ENCODE measurements at places on chromosomes 1 and 21.

- DNase-seq = no peak
These were observed 48.3 kb upstream of the LAMC2 start for GRCh38 chr1:183137782-183138181.

GRCh38 chr1:31416101-31416736 lies 3.2 kb downstream of the SERINC2 start:
- no peak for DNase-seq

GRCh38 chr1:40396420-40396819 lies 22.9 kb downstream of the SMAP2 start:
- no peak for DNase-seq

- no peak for DNase-seq
These were observed 63.7 kb upstream of the ABCG1 start for GRCh38 chr21:42155045-42155855.

- no peak for DNase-seq
These were observed 8.8 kb downstream of the PIGR start for GRCh38 chr1:206937425-206937824.

GRCh38 chr21:45140346-45140940 lies 66.1 kb downstream of the ADARB1 start:
- DNase-seq = peak; percentile 82

DNA sequence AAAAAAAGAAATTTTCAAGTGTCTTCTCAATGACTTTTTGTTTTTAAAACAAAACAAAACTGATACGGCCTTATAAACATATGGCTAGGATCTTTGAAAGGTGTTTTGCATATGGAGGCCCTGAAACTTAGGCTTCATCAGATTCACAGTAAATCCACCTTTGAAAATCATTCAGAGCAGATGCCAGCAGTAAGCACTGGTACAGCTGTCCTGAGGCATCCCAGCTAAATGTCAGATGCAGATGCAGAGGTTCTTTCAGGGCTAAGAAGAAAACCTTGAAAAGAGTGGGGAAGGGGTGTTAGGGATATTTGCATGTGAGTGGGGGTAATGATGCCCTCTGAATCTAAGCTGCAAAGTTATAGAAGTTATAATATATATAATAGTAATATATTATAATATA lies 56.2 kb upstream of the GNG12 start:
- no peak for DNase-seq

DNA sequence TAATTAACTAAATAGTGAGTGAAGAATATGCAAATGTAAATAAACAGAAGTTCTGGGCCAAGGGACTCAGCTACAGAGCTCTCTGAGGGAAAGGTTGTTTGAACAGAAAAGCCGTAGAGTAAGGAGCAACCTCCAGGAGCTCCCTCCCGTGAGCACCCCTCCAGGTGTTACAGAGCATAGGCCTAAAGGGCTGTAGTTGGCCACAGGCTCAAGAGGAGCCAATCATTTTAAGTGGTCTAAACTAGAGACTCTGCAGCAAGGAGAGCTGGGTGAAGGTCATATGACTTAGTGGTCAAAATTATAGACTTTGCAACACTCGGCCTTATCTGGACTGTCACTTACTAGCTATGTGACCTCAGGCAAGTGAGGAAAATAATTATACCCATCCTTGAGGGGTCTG lies 19.1 kb upstream of the RXRG start:
- no peak for DNase-seq

DNA sequence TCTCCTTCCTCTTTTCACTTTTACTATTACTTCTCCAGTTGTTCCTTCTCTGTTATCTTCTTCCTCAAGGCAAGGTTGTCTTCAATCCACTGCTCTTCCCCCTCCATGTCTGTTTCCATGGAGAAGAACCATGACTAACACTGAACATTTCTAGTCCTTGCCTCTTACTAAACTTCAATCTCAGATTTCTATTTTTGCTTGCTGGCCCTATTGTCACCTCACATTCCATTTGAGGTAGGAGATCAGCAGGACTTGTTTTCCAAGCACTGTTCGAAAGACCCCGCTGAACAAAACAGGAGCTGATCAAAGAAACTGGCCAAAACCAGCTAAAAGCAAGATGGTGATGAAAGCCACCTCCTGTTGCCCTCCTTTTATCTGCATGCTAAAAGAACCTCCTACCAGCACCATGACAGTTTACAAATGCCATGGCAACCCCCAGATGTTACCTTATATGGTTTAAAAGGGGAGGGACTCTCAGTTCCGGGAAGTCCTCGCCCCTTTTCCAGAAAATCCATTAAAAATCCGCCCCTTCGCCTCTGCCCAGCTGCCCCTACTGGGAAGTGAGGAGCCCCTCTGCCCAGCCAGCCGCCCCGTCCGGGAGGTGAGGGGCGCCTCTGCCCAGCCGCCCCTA lies 22.6 kb downstream of the GON4L start:
- DNase-seq = no peak

DNA sequence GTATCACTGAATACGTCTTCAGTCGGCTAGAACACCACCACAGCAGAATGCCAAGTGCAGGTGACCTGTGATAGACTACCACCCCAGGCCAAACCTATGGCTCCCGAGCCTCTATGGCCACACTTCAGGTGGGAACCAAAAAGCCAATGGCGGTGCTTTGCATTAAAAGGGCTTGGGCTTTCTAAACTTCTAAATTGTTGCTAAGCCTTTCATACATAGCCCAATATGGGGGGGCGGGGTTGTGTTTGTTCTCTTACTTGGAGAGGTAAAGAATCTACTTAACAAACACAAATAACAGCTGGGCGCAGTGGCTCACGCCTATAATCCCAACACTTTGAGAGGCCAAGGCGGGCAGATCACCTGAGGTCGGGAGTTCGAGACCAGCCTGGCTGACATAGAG lies 19.7 kb downstream of the USP48 start:
- no peak for DNase-seq

DNA sequence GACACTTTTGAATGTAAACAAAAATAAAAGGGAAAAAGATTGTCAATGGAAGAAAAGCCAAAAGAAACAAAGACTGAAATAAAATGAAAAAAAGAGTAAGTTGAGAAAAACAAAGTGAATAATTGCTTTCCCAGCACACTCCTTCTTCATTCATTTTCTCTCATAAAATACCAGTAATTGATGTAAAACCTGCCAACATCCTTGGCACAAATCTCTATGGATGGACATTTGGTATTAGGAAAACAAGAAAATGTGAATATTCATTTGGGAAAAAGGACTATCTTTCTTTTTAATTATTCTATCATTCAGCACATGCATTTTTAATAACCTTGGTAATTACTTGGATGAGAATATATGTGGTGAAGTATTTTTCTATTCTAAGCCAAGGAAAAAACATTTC lies 204.4 kb upstream of the TNR start:
- no peak for DNase-seq

DNA sequence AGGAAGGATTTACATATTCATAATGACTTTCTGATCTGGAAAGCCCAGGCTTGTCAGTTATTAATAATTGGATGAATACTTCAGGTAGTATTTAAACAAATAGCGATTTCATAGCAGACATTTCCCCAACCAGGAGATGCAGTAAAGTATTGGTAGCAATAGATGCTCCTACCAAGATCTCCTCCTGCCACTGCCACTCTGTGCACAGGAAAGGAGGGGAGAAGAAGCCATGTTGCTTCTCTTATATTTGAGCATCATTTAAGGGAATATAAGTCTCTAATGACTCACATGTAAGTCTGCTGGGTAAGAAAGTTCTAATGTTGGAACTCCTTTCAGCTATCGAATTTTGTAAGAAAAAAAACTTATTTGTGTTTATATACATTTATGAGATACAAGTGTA lies 420 bp upstream of the IFI16 start:
- DNase-seq = no peak

DNA sequence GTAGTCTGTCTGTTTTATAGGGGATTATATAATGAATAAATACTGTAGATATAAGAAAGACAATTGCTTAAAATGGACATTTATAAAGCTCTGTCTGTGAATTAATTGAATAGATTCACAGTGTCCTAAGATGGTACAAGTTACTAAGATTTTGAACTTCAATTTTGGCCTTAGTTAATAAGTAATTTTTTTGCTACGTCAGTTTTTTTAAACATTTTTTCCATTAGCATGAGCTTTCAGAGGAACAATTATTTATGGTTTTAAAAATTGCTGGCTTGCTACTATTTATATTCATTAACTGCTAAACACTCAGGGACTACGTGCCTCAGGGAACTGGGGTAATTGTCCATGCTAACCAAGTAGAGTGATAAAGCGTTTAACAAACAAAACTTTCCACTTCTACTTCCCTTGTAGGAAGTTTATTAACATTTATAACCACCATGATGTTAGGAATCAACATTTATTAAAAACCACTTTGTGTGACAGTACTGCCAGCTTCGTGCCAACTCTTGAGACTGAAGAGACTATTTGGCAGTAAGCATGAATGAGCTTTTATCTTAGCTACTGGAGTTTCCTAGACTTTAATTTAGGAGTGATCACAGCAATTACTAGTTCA lies 65.4 kb upstream of the PTGS2 start:
- no peak for DNase-seq

- no peak for DNase-seq
These were observed 1004.9 kb upstream of the NCAM2 start for GRCh38 chr21:19993268-19993667.

- DNase-seq = no peak
These were observed 46.6 kb upstream of the GPR37L1 start for GRCh38 chr1:202076050-202076511.

GRCh38 chr1:64309431-64309831 lies 106.0 kb downstream of the UBE2U start:
- DNase-seq = no peak

- DNase-seq = no peak
These were observed 66.5 kb upstream of the IGSF21 start for GRCh38 chr1:18041102-18041501.

DNA sequence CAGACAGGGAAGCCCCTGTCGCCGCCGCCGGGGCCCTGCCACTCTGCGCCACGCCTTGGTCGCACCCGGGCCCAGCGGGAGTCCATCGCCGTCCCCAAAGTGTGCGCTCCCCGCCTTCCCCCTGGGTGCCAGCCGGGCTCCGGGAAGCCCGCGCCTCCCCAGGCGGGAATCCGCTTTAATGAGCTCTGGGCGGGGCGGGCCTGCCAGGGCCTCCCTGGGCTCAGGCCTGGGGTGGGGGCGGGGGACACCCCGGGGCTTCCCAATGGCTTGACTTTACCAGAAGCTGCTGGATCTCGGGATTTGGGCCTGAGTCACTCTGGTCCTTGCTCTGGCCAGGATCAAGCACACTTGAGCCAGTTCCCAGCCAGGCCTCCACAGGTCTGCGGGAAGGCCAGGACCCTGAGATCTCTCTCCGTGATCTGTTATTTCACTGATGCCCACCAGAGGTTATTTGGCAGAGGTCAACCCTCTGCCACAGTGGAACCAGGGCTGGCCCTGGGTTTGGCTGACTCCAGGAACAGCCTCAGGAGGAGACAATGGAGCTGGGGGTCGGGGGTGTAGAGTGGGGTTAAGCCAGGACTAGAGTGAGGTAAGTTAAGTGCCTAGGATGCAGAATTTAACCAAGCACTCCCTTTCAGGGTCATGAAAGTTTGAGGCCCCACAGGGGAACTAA lies 178.4 kb upstream of the EDN2 start:
- no peak for DNase-seq

DNA sequence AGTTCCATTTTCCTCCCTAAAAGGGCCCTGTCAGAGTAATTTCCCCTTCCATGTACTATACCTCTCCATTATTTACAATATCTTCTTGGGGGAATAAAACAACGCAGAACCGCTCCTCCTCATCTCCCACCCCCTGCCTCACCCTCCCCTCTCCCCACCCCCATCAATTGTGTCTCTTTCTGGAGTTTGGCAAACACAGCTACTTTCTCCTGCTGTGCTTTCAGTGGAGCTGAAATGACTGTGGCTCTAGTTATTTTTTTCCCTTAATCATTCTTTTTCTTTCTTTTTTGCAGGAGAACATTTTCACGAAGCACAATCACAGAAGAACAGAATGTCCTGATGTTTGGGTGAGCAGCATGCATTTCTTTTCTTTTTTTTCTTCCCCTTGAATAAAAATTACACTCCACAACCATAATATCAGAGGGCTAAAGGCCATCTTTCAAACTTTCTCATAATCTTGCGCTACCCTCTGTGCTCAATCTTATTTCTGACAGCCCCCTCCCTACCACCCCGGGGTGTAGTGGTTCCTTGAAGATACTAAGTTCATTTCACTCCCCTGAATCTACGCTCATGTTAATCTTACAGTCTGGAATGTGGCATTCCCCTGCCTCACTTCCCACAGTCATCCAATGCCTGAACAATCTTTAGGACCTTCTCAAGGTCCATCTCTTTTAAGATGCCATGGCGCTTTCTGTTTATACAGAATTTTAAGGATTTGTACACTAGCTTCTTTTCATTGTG lies 8.8 kb upstream of the PLXNA2 start:
- no peak for DNase-seq

- no peak for DNase-seq
These were observed 153.9 kb upstream of the GORAB start for GRCh38 chr1:170377896-170378634.

DNA sequence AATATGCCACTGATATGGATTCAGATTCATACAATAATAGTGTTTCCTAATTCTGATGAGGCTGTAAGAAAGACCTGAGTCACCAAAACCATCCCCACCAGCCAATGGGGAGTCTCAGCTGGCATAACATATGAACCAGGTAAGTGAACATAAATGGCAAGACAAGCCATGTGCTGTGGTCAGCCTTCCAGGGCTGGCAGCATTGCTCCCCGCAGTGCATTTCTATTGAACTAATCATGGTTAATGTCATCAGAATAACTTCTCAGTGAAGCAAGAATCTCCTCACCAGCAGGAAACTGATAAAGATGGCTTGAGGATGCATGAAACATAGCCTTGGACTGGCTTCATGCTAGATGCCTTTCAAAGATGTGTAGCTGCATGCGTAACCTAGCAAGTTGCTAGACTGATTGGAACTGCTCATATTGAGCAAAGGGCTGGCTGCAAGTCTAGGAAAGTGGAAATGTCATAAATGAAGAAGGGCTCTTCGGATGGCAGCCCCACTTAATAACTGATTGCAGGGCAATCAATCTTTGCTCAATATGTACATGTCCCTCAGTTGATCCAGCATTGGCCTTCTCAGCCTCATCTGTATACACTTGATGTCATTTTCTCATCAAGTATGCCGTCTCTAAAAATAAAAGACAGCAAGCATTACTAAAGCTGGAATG lies 88.0 kb downstream of the NTNG1 start:
- DNase-seq = no peak

DNA sequence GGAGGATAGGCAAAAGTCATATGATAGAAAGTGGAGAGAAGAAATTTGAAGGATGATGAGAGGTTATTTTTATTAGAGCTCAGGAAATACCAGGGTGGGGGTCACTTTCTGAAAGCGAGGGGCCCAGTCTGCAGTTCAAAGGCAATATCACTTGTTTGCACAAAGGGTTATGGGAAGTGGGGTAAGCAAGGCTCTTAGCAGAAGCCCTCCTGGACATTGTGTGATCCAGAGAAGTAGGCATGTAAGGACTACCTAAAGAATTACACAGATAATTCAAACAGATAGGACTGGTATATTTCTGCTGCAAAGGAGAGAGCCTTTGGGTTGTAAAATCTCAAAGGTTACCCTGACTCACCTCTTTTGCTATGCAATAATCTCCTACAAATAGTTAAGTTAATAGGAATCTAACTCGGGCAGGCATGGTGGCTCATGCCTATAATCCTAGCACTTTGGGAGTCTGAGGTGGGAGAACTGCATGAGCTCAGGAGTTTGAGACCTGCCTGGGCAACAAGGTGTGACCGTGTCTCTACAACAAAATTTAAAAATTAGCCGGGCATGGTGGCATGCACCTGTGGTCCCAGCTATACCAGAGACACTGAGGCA lies 25.2 kb upstream of the PRRC2C start:
- DNase-seq = no peak

GRCh38 chr1:113912594-113913311 lies 7.6 kb downstream of the DCLRE1B start:
- DNase-seq = no peak

Data from NCI-H2107 (cell line).